GM03348 (cell line): ENCODE measurements at places on chromosomes 1 and 21.

DNA sequence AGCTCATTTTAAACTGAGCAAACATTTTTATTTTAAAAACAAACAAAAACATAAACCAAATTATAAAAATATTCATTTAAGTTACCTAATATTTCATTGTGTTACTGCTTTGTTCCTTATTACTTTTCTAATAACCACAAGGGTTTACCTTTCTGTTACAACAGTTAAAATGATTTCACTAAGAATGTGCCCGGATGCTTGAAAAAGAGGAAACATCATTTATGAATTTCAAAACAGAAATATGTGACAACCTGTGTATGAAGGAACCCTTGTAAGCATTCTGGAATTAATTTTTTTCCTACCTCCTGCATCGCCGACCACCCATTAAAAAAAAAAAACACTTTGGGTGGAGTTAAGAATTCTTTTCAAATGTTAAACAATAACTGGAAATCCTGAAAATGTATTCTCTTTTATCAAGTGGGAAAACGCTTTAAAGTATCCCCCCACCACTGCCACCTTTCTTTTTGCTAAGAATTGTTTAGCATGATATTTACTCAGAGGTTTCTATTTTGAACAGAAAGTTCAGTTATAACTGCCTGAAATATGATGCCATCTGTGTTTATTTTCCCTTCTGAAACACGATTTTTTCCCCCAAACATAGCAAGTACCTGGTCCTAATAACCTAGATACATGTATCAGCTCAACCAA lies 9.1 kb downstream of the CYYR1 start:
- DNase-seq = no peak

DNA sequence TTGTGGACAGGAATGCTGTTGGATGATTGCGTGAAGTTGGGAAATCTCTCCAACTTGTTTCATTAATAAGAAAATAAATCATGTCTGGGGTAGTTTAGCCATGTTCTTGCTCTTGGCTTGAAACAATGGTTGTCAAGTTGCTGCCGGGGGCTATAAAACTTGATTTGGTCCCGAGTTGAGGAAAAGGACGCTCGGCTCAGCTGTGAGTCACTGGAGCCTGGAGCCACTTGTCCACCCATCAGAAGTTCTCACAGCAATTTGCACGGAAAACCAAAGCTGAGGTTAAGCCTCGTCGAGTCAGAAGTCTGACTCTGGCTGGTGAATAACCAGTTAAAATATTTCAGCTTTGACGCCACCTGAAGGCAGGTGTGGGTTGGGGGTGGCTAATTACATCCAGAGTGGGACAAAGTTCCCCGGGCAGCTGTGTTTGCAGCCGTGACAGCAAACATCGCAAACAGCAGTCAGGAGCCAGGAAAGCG lies 19.7 kb upstream of the RIPK4 start:
- DNase-seq = peak; percentile 77

GRCh38 chr1:207504438-207504837 lies 8.5 kb downstream of the CR1 start:
- no peak for DNase-seq

DNA sequence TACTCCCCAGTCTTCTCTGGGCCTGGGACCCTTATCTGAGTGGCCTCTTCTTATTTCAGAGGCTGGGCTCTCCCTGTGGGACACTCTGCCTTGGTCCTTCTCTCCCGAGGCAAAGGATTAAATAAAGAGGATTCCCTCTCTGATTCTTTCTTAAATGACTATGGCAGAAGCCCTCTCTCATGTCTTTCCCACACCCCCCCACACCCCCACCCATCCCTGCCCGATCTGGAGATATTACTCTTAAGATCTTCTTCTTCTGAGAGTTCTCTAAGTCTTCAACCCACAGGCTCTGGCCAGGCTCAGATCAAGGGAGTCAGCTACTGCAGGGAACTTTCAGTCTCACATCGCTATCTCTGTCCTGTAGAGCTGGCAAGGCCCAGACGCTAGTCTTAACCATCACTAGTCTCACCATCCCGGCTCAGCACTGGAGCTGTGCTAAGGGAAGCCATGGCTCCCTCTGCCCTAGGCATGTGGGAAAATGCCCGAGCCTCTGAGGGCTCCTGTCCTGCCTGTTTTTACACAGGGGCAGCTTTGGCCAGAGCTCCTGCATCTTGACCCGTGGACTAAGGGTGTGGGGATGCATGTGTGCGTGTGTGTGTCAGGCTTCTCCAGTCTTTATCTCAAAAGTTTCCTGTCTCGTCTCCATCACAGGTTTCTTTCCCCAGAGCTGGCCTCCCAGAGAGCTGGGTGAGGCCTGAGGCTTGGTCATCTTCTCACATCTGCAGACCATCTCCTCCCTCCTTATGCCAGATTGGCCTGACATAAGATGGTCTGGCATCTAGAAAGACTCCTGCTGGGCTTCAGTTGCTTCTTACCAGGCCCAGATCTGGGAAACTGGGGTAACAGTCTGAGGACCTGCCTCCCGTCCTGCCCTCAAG lies 36.7 kb downstream of the LGR6 start:
- no peak for DNase-seq

GRCh38 chr1:37010011-37010410 lies 24.3 kb downstream of the GRIK3 start:
- no peak for DNase-seq

- DNase-seq = no peak
These were observed 6.3 kb downstream of the ARID1A start for GRCh38 chr1:26701995-26702679.

- no peak for DNase-seq
These were observed 71.4 kb upstream of the APOBEC4 start for GRCh38 chr1:183724350-183725042.

- no peak for DNase-seq
These were observed 80.9 kb downstream of the SSBP3 start for GRCh38 chr1:54325284-54325683.

GRCh38 chr21:38658511-38658910 lies 147.2 kb upstream of the ETS2 start:
- no peak for DNase-seq

- peak; percentile 40 for DNase-seq
These were observed 46.6 kb upstream of the RAB4A start for GRCh38 chr1:229224308-229224707.

DNA sequence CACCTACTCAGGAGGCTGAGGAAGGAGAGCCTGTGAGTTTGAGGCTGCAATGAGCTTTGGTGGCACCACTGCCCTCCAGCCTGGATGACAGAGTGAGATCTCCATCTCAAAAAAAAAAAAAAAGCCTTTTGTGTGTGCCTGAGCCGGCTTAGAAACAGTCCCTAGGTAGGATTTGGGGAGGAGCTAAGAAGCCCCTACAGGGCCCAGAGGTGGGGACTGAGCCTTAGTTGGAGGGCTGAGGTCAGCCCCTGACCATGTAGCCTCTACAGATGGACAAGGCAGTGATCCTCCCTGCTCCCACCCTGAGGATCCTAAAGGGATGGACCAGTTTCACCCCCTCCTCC lies 2.5 kb downstream of the ADAMTSL4 start:
- DNase-seq = no peak

GRCh38 chr1:170806961-170807360 lies 128.4 kb upstream of the MROH9 start:
- DNase-seq = no peak

- DNase-seq = no peak
These were observed 18.1 kb upstream of the PCP4 start for GRCh38 chr21:39849014-39849655.

- DNase-seq = peak; percentile 72
These were observed 31.7 kb downstream of the PGM1 start for GRCh38 chr1:63624911-63625310.

DNA sequence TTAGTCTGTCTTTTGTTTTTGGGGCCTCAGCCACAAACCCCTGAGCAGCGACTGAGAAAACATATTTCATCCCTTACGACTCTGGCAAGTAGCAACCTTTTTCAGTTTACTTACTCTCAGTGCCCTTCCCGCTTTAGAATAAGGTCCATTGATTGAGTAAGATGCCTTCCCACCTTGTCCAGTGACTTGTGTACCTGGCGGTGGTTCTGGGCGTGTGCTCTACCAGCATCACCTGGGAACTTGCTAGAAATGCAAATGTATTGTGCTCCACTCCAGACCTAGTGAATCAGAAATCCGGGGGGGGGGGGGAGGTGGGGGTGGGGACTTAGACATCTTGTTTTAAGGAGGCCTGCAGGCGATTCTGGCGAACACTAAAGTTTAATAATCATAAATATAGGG lies 72.1 kb downstream of the S1PR1 start:
- no peak for DNase-seq

GRCh38 chr1:211985556-211986264 lies 49.6 kb downstream of the INTS7 start:
- no peak for DNase-seq

DNA sequence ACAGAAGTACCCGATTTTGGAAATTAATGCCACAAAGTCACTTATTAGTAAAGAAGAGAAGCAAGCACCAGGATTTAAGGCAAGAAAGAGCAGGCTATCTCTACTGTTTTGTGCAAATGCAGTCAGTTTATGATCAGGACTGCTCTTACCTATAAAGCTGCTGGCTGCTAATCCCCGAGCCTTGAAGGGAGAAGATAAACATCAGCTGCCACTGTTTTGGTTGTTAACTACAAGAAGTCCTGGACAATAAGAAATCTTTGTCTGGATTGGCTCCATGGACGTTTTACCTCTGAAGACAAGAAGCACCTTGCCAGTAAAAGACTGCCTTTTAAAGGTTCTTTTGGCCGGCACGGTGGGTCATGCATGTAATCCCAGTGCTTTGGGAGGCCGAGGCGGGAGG lies 21.4 kb downstream of the FRRS1 start:
- DNase-seq = no peak

GRCh38 chr1:28193701-28194161 lies 17.2 kb upstream of the PTAFR start:
- DNase-seq = no peak

- no peak for DNase-seq
These were observed 122.7 kb downstream of the RGS21 start for GRCh38 chr1:192439373-192440025.

DNA sequence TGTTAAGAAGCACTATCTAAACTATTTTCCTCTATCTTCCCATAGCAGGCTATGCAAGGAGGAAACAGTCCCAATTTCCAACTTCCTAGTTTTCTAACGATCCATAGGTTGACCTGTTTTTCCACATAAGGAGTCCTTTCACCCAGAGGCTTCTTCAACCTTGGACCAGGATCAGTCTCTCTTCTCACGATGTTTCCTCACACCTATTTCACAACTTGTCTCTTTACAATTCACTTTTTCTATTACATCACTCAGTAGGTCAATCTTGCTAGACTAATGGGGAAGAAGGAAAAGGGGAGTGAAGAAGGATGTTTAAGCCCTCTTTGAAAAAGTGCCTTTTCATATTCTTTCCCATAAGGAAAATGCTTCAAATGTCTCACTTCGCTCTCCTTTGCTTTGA lies 15.9 kb downstream of the PALMD start:
- no peak for DNase-seq

- no peak for DNase-seq
These were observed 147.1 kb downstream of the SPATA46 start for GRCh38 chr1:162229549-162229948.

DNA sequence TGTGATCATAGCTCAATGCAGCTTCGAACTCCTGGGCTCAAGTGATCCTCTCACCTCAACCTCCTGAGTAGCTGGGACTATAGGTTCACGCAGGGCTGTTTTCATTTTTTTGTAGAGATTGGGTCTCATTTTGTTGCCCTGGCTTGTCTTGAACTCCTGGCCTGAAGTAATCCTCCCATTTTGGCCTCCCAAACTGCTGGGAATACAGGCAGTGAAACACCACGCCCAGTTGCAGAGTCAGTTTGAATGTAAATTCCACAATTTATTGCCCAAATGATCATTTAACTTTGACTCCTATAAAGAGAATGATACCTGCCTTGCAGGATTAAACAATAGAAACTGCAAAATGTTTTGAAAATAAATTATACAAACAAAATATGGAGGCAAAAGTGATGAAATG lies 10.7 kb downstream of the GOLPH3L start:
- no peak for DNase-seq

GRCh38 chr1:22868331-22868730 lies 104.3 kb downstream of the LACTBL1 start:
- DNase-seq = no peak

- no peak for DNase-seq
These were observed 277.2 kb downstream of the CAMTA1 start for GRCh38 chr1:7062346-7063061.

- DNase-seq = peak; percentile 69
These were observed 25.0 kb upstream of the POU3F1 start for GRCh38 chr1:38071312-38072256.

GRCh38 chr1:240423246-240423924 lies 188.6 kb downstream of the GREM2 start:
- no peak for DNase-seq

DNA sequence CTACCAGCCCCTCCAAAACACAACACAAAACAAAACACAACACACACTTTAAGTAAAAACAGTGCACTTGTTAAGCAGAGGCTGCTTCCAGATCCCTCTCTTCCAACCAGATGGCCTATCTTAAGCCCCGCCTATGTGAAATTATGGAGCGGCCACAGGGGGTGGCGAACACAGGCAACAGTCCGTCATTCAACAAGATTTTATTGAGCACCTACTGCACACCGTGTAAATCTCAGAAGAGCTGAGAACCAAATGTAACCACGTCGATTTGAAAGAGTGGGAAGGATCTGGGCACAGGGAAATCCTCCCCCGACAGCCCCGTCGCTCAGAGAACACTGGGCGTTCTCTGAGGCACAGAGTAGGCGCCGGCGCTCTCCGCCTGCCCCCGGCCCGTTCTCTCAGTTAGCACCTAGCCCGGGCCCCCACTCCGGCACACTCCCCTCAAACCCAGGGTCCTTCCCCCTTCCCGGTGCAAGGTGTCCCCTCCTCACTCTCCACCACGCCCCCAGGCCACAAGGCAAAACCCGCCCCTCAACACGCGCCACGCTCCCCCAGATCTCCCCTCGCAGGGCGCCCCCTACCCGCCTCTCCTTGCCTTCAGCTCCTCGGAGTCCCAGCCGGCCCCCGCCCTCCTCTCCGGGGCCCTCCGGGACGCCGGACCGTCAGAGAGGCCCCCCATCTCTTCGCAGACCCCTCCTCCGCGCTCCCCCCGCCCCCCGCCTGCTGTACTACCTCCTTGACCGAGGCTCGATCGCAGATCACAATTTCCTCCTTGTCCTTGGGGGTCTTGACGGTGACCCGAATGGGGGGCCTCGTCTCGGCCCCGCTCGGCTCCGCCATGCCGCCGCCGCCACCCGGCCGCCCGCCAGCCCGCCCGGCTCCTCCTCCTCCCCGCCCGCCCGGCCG lies 483 bp downstream of the UBQLN4 start:
- peak; percentile 84 for DNase-seq

GRCh38 chr1:88678405-88678804 lies 5.7 kb upstream of the PKN2 start:
- DNase-seq = no peak

DNA sequence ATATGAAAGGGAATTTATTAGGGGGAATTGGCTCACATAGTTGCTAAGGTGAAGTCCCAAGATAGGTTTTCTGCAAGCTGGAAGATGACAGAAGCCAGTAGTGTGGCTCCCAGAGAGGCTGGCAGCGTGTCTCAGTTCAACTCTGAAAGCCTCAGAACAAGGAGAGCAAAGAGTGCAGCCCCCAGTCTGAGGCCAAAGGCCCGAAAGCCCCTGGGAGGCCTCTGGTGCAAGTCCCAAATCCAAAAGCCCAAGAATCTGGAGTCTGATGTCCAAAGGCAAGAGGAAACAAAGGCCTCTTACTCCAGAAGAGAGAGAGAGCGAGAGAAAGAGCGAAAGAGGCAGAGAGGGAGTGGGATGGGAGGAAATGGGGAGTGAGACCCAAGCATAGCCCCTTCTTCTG lies 18.3 kb downstream of the KCNA2 start:
- DNase-seq = no peak

- DNase-seq = no peak
These were observed 74.3 kb downstream of the SH3GLB1 start for GRCh38 chr1:86778569-86779239.

- DNase-seq = no peak
These were observed 13.2 kb upstream of the POU3F1 start for GRCh38 chr1:38059635-38060250.
